IPS DF 6.9 (cell line): ENCODE measurements at places on chromosomes 2 and 18.

- DNase-seq: no peak
Measured at GRCh38 chr18:58076052-58076451, 32.0 kb downstream of the NEDD4L start.

GRCh38 chr2:138298900-138299299, 202.7 kb upstream of the SPOPL start:
- no peak for DNase-seq

- DNase-seq: no peak
Measured at GRCh38 chr2:232541195-232541960, 1.9 kb downstream of the CHRNG start.

DNA sequence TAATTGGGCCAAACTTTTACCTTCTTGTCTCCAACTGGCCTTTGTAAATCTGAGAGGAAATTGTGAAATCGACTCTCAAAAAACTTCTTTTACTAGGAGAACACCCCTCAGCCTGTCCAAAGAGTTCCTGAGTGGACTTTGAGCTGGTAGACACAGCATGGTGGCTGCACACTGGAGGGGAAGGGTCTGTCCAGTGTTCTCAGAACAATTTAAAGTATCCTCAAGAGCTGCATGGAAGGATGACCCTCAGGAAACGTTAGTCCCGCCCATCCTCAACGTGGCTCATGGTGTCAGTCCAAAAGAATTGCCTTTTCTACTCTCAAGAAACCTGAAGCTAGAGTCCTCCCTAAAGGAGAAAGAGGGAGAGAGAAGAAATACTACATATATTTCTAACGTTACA, 182.7 kb downstream of the EPHA4 start:
- DNase-seq: no peak

GRCh38 chr2:6186332-6187151, 494.4 kb downstream of the SOX11 start:
- DNase-seq: no peak

GRCh38 chr2:60602388-60602787, 48.9 kb upstream of the BCL11A start:
- DNase-seq: no peak

DNA sequence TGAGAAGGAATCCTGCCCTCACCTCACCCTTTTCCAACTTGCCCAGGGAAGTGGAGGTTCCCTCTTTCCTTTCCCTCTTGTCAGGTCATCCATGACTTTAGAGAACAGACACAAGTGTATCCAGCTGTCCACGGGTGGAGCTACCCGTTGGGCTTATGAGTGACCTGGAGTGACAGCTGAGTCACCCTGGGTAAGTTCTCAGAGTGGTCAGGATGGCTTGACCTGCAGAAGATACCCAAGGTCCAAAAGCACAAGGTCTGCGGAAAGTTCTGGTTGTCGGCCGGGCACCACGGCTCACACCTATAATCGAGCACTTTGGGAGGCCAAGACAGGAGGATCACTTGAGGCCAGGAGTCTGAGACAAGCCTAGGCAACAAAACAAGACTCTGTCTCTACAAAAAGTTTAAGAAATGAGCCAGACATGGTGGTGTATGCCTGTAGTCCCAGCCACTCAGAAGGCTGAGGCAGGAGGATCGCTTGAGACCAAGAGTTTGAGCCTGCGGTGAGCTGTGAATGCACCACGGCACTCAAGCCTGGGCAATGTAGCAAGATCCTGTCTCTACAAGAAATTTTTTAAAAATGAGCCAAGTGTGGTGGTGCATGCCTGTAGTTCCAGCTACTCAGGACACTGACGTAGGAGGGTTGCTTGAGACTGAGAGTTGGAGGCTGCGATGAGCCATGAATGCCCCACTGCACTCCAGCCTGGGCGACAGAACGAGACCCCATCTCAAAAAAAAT, 14.0 kb upstream of the CNDP1 start:
- DNase-seq: no peak

DNA sequence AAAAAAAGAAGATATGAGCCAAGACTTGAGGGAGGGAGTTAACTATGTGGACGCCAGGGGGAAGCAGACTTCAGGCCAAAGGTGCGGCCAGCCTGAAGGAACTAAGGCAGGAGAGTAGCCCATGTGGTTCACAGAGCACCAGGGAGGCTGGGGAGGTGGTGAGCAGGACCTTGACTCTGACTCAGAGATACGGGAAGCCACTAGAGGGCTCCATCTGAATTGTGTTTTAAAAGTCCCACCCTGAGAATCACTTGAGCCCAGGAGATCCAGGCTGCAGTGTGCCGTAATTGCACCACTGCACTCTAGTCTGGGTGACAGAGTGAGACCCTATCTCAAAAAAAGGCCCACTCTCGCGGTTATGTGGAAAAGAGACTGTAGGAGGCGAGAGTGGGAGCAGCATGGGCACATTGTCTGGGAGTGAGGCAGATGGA, 12.3 kb downstream of the CEP192 start:
- peak; percentile 82 for DNase-seq

DNA sequence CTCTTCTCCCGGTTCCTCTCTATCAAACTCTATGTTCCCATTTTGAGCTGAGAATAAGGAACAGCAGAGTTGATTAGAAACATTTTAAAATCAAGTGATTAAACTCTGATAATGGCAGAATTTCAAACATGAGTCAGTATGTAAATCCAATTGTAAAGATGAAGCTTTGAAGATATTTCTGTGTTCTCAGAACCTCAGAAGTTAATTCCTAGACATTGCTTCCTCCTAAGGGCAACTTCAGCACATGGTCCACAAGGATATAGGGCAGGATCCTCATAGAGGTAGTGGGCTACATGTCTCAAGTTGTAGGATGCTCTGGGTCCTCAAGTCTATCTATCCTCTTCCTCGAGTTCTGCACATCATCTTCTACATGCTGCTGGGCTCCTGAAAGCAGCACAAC, 46.3 kb downstream of the QPCT start:
- DNase-seq: no peak

GRCh38 chr2:84077496-84077895, 381.6 kb downstream of the SUCLG1 start:
- peak; percentile 18 for DNase-seq

- DNase-seq: no peak
Measured at GRCh38 chr2:204282081-204282480, 263.2 kb upstream of the PARD3B start.

GRCh38 chr18:67726882-67727281, 210.4 kb upstream of the DSEL start:
- no peak for DNase-seq

- DNase-seq: no peak
Measured at GRCh38 chr2:236967499-236967783, 118.2 kb upstream of the COPS8 start.

DNA sequence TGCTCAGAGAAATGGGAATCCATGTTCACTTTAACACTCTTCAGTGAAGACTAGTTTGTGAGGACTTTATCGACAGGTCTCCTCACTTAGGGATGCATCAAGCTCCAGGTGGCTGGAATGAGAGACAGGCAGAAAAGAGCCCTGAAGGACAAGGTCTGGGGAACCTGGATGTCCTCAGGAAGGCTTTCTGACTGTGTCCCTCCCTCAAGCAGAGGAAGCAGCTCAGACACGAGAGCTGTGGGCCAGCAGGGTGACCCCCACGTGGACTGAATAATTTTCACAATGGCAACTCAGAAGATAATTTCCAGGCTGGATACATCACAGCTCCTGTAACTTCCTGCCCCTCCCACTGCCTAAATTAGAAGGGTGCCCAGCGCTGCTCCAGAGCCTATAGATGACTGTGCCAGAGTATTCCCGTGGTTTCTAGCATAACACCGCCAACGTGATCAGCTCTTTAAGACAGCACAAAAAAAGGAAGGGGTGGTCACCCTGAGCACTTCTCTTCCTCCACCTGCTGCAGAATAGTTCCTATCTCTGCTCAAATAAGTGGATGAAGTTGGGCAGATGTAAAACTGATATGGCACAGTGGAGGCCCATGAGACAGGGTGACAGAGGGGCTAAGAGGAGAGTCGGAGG, 25.7 kb upstream of the NCK2 start:
- DNase-seq: no peak

GRCh38 chr2:11873356-11874154, 127.1 kb downstream of the LPIN1 start:
- DNase-seq: no peak

GRCh38 chr2:26767129-26767528, 3.0 kb downstream of the SLC35F6 start:
- DNase-seq: no peak

DNA sequence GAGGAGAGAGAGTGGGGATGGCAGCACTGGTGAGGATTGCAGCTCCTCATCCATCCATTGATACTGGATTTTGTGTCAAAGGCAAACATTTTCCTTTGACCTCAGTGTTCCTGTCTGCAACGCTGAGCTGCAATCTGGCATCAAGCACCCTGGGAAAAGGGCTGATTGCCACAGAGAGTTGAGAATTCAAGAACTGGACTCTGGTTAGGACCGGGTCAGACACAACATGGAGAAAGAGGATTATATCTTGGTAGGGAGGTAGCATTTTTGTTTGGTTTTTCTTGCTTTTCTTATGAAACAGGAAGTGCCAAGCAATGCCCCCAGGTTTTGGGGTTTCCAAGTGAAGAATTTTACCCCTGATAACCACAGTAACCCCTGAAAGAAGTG, 81.9 kb upstream of the PKDCC start:
- no peak for DNase-seq

DNA sequence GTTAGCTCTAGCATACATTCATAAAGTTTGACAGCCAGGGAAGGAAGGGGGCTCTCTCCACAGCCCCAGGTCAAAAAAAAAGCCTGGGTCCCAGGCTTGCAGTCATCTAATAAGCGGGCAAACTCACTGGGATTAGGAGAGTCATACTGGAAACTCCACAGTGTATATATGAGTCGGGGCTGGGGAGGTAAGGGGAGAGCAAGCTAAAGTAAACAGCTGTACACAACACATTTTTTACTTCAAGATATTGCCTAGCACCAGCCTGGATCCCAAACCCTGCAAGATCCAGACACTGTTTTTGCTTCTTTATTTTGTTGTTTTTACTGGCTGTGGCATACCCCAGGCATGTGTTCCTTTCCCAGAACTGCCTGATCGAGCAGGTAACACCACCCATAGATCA, 291.3 kb upstream of the TANK start:
- DNase-seq: no peak

DNA sequence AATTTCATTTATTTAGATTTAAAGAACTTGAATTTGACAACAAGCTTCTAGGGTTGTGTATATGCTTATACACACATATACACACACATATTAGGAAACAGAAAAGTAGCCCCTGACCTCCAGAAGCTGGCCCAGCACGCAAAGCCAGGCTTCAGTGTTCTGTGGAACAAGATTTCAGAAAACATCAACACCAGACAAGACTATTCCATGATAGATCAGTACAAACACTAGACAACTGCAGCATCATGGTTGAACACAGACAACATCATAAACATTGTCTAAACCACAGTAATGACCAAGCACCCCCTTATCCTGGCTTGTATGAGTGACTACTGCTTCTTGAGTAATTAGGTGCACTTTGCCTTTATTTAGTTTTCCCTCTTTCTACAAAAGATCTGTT, 457.6 kb downstream of the TMEM182 start:
- DNase-seq: no peak

- no peak for DNase-seq
Measured at GRCh38 chr2:176669398-176670174, 400.3 kb downstream of the MTX2 start.

GRCh38 chr2:13916066-13916465, 716.5 kb upstream of the LRATD1 start:
- no peak for DNase-seq

DNA sequence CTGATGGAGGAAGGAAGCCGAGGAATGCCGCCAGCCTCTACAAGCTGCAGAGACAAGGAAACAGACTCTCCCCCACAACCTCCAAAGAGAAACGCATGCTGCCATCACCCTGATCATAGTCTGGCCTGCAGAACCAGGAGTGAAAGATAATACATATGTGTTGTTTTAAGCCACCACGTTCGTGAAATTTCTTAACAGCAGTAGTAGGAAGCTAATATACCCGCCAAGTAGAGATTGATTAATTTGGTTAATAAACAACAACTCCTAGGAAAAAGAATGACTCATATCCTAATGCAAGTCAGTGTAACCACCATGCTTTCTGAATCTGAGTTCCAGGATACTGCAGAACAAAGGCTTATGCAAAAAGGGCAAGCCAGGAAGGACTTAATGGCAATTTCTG, 36.6 kb downstream of the LONRF2 start:
- no peak for DNase-seq
